Inflammatory macrophage treated with lipopolysaccharide for 1 hour (primary cell): ENCODE measurements at places on chromosomes 6 and 20.

DNA sequence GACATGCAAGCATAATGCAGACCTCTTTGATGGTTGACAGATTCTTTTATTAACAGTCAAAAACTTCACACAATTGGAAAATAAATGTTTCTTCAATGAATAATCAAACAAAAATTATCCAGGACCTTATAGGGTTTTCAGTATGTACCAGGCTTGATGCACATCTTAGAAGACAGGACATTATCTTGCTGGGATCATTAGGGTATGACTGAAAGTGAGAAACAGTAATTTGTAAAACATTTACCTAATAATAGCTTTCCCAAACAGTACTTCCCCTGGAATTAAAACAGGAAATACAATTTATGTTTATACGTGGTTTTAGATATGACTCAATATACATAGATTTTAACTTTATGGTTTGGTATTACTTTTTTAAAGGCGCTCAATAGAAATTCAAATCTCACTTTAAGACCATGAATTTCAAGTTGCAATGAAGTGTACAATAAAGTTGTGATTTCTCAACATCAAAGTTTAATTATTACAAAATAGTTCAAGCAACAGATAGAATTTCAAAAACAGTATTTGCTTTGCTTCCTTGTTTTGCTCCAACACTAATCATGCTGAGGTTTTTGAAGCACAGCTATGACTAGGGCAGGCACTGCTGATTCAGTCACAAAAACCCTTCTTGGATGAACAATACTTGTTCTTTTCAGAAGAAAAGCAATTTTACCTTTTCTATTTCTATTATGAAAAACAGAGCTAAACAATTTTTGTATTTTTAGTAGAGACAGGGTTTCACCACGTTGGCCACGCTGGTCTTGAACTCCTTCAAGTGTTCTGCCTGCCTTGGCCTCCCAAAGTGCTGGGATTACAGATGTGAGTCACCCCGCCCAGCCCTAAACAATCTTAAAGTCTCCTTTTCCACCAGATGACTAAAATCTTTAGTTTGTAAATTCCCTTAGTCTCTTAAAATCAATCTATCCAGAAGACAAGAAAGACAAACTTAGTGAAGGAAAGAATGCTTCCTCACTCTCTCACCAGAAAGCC is 13.7 kb downstream of the SOD2 start:
- no peak for DNase-seq

DNA sequence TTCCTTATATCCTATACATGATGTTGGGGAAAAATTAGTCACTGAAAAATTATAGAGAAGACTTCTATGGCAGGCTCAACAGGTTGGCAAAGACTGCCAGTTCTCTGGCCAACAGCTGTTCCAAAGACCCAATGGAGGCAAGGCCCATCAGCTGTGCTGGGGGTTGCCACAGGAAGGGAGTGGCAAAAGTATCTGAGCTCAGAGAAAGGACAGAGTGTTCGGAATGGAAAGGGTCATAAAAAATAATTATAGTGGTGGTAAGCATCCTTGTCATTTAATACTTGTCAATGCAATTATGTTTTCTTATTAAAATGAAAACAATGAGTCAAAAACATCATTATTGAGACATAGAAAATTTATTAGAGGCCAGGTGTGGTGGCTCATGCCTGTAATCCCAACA is 36.1 kb downstream of the FASTKD5 start:
- no peak for DNase-seq

DNA sequence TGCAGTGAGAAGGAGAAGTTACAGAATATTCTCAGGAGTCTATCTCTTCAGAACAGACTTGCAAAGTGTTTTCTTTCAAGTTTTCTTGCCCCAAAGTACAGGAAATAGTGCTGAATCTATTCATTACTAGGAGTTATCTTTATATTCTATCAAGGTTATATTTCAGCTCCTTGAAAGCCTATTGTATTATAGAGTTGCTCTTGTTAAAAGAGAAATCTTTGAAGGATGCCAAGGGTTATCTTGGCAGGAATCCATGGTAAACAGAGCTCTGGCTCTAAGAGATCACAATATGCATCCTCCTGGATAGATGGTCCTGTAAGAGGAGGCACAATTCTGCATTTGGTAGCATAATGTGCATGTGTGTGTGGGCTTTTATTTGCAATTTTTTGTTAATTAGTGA is 21.2 kb upstream of the SNRPB2 start:
- no peak for DNase-seq

DNA sequence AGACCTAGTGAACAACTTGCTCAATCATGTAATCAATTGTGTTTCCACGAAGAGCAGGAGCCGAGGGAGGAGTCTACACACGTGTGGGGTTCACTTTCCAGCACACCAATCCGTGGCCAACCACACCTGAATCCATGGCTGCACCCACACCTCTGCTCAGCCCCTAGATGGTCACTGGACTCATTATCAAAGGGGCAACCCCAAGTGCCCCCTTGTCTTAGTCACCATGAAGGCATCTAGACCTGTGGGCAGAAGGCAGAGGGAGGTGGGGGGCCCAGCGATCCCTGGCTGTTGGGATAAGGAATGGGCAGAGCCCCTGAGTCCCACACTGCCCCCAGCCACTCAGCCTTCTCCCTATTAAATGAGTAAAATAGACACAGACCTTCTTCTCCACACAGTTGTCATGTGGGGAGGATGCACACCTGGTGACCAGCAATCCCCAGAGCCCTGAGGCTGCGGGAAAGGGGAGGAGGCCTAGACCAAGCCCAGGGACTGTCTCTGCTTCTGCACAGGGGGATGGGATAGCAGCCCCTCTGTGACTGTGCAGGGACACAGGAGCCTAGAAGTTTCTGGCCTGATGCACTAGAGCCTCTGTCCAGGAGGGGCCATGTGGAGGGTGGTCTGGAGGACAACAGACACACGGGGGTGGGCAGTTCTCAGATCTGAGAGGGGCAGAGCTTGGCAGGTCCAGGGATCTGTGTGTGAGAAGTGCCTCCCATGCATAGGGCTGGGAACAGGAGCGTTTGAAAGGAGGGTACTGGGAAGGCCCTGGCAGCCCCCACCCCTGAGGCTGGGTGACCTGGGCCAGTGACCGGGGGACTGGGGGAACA is 1.9 kb upstream of the RAET1L start:
- no peak for DNase-seq

DNA sequence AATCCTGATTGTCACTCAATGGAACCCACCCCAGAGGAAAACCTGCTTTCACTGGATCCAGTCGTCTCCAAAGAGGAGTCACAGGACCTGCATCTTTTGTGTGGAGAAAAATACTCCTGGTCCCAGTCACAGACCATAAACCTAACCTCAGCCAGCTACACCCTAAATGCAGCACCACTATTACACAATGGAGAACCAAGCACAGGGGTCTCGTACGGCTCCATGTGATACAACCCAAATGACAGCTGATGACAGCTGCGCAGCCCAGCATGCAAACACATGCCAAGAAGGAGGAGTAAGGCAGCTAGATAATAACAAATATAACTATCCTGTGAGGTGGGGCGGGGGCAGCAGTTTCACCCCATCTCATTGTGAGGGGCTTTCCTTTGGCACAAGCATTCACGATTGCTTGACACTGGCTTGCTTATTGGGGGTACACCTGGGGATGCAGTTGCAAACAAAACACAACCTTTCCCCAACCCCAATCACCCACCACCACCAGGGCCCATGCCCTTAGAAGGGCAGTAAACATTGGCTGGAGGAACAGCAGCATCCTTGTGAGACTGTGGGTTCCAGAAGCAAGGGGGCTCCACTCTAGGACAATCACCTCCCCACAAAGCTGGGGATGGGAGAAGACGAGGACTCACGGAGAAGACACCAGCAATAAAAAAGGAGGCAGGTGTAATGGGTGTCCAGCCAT is 51.5 kb downstream of the TRERF1 start:
- no peak for DNase-seq

GRCh38 chr6:136790411-136791295 is 1.6 kb downstream of the MAP3K5 start:
- DNase-seq = no peak

GRCh38 chr20:24872291-24873024 is 76.6 kb upstream of the CST7 start:
- DNase-seq = no peak

- peak; percentile 46 for DNase-seq
Measured at GRCh38 chr20:25308671-25309394, 60.9 kb downstream of the PYGB start.

DNA sequence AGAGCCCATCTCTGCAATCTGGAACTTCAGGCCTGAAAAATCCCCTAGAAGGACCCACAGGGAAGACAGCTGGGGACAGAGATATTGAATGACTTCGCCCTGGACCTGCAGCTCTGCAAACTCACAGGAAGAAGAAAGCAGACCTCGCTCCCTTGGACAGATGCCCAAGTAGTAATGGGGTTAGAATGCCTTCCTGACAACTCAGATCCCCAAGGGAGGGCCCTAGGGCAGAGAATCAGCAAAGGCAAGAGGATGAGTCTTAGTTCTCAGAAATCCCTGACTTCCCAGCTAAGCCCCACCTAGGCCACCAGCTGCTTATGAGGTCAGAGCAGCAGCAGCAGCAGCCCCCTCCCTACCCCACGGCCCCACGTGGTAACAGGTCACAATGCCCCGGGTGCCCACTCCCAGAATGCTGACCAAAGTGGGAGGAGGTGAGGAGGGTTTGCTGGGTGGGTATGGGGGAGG is at the start of gene C20orf141:
Gene C20orf141 (plus strand): TSS at position 401 of the 465 bp plus-strand sequence. CDS start 198 bp downstream, outside the sequence.
- DNase-seq = no peak

GRCh38 chr6:36834576-36835341 is 4.5 kb downstream of the CPNE5 start:
- no peak for DNase-seq

DNA sequence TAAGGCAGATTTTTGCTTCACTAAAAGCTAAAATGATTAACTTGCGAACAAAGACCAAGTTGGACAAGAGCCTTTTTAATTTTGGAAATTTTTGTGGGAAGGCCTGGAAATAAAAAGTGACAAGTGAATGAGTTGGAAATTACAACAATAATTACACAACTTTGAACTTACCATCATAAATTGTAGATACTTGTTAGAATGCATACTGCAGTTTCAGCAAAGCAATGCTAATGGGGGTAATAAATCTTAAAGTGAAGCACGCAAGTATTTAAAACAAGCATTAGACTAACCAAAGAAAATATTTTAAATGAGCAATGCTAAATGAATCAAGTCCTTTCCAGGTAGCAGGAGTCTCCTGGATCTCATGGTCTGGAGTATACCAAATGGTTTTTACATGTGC is 83.2 kb upstream of the EYA4 start:
- DNase-seq = no peak

DNA sequence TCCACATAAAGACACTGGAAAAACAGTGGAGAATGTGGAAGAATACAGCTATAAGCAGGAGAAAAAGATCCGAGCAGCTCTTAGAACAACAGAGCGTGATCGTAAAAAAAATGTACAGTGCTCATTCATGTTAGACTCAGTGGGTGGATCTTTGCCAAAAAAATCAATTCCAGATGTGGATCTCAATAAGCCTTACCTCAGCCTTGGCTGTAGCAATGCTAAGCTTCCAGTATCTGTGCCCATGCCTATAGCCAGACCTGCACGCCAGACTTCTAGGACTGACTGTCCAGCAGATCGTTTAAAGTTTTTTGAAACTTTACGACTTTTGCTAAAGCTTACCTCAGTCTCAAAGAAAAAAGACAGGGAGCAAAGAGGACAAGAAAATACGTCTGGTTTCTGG is 57.1 kb downstream of the MAP3K4 start:
- no peak for DNase-seq

DNA sequence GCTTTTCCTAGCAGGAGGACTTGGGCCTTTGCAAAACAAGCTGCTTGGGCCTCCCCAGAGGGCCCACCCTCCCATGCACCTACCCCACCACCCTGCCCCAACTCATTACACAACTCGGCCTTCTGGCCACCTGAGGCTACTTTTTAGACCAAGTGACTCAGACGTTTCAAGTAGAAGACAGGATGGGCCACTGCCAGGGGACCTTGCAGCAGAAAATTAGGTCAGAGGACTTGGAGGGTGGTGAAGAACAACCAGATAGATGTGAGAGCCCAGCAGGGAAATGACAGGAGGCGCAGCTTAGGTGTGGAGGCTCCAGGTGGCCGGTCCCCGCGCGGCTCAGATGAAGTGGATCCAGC is 1.4 kb downstream of the PPP1R3D start:
- DNase-seq = no peak

- no peak for DNase-seq
Measured at GRCh38 chr20:23060629-23061028, 11.2 kb upstream of the THBD start.

GRCh38 chr20:16865406-16865805 is 117.2 kb downstream of the OTOR start:
- no peak for DNase-seq

GRCh38 chr20:36008461-36009035 is 40.2 kb downstream of the CNBD2 start:
- DNase-seq = no peak

DNA sequence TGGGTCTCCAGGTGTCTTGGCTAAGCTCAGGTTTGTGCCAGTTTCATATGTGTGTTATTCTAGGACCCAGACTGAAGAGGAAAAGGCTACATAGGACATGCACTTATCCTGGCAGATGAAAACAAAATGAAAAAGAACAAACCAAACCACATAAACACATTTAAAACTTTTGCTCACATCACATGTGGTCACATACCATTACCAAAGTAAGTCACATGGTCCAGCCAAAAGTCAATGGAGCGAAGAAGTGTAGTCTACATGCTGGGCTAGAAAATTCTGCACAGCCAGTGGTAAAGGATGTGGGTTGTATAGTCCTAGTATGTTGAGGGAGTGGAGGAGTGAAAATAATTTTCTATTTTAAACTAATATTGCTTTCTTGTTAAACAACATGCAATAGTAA is 437.5 kb downstream of the BTBD3 start:
- no peak for DNase-seq

GRCh38 chr6:24882835-24883555 is 52.8 kb downstream of the RIPOR2 start:
- no peak for DNase-seq
